GM10248 (cell line): ENCODE measurements at places on chromosomes 16 and 17.

DNA sequence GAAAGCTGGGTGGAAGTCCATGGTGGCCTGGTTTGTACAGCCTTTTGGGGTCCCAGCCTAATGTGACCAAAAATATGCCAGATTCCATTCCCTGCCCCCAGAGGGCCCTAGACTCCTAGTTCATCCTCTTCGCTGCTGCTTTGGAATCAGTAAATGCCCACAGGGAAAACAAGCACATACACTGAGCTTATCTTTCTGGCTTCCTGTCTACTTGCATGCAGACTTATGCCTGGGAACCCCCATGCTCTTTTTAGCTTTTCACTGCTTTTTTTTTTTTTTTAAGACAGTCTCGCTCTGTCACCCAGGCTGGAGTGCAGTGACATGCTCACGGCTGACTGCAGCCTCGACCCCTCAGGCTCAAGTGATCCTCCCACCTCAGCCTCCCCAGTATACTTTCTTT is 6.2 kb upstream of the CD300LG start:
- no peak for DNase-seq

- peak; percentile 65 for DNase-seq
Measured at GRCh38 chr17:6660805-6661463, 9.4 kb downstream of the C17orf100 start.

GRCh38 chr17:45573924-45574770 is 83.6 kb upstream of the PLEKHM1 start:
- DNase-seq = no peak

DNA sequence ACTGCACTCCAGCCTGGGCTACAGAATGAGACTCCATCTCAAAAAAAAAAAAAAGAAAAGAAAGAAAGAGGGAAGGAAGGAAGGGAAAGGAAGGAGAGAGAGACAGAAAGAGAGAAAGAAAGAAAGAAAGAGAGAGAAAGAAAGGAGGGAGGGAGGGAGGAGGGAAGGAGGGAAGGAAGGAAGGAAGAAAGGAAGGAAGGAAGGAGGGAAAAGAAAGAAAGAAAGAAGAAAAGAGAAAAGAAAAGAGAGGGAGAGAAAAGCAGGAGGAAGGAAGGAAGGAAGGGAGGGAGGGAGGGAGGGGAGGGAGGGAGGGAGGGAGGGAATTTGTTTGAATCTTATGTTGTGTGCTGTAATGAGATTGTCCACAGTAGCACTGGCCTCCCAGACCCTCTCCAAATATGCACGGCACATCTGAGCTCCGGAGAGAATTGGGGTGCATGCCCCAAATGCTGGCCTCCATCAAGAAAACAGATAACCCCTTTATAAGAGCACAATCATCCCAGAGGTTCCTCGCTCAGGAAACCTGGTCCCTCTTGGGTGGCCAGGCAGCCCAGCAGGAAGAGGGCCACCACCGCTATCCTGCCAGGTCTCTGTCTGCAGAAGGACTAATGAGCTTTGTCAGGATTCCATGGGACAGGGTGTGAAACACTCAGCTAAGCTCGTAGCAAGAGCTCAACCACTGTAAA is 8.8 kb upstream of the EIF1 start:
- no peak for DNase-seq

DNA sequence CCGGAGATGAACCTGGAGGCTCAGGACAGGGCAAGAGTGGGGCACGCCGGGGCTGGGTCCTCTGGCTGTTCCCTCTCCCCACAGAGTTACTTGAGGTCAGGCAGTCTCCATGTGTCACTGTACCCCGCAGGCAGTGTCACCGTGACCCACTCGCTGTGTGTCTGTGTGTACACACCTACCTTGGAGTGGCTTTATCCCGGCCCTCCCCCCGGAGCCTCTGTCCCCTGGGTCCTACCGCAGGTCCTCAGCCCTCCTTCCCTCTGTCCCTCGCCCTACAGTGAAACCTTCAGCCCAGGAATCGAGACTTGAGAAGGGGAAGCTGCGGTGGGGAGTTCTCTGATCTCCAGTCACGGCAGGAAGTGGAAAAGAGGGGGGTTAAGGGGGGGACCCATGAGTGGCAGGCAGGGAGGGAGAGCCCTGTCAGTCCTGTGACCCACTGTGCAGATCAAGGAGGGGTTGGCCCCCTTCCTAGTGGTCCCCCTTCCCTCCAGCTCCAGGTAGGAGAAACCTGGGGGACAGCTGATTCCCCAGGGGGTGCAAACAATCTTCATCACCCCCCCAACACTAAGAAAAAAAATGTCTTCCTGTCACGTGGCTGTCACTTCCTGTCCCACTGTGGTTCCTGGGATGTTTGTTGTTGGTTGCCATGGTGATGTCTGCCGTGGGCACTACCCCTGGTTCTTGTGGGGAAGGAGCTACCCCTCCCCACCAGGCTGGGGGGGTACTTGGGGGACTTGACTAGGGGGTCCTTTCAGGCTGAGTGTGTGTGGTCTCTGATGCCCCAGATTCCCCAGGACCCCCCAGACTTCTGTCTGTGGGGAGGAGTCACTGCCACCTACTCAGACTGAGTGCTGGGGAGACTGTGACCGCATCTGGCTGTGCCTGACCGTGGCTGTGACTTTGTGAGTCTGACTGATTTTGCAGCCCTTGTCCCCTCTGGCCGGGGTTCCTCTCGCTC is 13.7 kb downstream of the RARA start:
- peak; percentile 88 for DNase-seq

- DNase-seq = peak; percentile 23
Measured at GRCh38 chr16:49183911-49184310, 97.7 kb downstream of the CBLN1 start.

DNA sequence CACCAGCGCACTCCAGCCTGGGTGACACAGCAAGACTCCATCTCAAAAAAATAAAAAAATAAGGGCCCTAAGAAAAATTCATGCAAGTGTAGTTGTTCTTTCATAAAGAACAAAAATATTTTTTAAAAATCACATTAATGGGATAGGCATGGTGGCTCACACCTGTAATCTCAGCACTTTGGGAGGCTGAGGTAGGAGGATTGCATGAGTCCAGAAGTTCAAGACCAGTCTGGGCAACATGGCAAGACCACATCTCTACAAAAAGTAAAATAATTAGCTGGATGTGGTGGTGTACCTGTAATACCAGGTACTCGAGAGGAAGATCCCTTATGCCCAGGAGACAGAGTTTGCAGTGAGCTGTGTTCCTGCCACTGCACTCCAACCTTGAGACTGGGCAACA is 15.2 kb upstream of the BRIP1 start:
- no peak for DNase-seq

- no peak for DNase-seq
Measured at GRCh38 chr17:37067555-37068111, 118.9 kb downstream of the AATF start.

DNA sequence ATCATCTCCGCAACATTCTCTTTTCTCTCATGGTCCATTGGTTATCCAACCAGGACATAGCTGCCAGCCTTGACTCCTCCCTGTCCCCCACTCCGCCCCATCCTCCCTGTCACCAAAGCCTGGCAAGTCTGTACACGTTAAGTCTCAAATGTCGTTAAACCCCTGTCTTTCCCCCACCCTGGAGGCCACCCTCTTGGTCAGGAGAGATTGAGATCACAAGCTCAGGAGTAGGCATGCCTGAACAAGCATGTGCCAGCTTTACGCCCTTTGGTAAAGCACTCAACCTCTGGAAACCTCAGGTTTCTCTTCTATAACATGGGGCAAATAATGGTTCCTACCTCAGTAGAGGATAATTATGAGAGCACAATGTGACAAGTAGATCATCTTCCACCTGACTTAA is 38.1 kb upstream of the CCL1 start:
- DNase-seq = no peak

DNA sequence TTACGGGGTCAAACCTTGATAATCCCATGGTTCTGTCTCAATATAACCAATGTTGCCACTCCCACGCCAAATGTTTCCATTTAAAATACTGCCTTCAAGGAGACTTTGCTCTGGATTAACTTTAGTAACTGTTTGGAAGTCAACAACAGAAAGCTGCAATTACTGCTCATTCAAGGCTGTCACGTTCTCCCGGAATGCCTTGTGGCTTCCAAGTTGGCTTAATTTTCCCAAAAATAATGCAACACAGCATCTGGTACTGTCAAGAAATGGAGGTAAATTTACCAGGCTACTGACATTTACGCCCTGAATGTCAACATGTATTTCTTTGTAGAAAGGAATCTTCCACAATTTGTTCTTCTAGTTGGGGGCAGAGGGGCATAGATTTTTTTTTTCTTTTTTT is 38.2 kb downstream of the GPRC5B start:
- DNase-seq = no peak

DNA sequence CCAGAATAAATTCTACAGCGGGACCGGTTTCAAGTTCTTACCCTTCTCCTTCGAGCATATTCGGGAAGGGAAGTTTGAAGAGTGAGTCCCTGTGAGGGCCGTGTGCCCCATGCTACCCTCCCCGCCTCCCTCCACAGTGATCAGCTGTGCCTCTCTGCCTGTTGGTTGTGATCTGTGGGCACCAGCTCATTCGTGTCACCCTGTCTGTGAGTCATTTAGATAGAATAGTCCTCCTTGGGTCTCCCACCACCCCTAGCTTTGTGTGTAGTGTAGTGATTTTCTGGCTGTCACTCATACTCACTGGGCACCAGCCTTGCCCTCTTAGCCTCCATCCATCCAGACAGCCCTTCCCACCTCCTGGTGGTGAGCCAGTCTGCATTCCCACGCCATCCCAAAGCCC is 15.0 kb upstream of the NAGLU start:
- DNase-seq = no peak

DNA sequence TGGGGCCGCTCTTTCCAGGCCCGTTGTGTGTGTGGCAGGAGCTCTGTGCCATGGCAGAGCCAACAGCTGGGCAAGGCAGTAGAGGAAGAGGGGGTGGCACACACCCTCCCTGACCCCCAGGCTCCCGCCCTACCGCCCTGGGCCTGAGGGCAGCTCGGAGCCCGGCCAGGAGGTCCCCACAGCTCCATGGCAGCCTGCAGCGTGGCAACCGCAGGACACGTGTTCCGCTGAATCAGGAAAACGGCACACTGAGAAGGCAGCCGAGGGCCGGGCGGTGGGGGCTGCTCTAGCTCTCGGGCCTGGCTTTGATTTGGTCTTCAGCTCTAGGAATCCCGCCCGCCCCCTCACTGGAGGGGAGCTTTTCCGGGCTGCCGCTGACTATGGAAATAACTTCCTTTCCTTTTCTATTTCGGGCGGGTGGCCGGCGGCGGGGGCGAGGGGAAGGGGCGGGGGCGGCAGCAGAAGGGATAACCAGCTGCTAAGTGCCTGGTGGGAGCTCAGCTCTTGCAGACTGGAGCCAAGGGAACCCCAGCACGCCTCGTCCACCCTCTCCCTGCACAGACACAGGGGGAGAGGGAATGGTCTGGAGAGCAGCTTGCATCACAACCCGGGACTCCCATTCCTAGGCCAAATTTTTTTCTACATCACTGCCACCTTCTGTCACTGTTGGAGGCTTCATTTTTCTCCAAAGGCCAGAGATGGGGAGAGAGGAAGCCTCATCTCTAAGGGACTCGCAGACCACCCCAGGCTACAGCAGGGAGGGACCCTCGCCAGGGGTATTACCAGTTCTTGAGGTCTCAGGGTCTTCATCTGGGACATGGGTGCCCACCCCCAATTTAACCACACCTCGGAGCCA is 24.8 kb upstream of the MRPS23 start:
- peak; percentile 62 for DNase-seq

DNA sequence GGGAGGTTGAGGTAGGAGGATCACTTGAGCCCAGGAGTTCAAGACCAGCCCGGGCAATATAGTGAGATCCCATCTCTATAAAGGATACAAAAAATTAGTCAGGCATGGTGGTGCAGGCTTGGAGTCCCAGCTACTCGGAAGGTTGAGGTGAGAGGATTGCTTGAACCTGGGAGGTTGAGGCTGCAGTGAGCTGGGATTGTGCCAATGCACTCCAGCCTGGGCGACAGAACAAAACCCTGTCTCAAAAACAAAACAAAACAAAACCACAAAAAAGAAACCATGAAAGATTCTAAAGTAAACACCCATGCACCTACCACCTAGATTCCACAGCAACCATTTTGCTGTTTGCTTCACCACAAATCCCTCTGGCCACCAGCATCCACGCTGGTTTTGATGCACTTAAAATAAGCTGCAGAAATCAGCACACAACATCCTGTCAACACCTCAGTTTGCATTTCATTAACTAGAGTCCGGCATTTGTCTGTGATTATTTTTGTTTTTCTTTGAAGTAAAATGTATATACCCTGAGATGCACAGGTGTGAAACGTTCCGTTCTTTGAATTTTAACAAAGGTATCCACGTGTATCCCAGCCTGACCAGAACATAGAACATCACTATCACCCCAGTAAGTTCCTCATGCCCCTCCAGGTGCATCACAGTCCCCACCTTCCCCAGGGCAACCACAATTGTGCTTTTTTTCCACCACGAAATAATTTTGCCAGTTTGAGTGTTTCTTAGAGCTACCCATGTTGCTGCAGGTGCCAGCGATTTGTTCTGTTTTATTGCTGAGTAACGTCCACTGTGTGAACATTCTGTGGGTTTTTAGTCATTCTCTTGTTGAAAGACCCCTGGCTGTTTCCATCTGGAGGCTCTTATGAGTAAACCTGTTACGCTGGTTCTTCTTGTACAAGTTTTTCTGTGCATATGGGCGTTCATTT is 191.5 kb downstream of the SEC14L1 start:
- no peak for DNase-seq

- no peak for DNase-seq
Measured at GRCh38 chr16:79294568-79294967, 306.0 kb downstream of the MAF start.

GRCh38 chr16:3283543-3284447 is 504 bp downstream of the ZNF263 start:
- no peak for DNase-seq

GRCh38 chr17:81513372-81513752 is 763 bp upstream of the ACTG1 start:
- DNase-seq = no peak

GRCh38 chr17:13787636-13788035 is 185.9 kb upstream of the HS3ST3A1 start:
- no peak for DNase-seq

GRCh38 chr17:78753316-78754250 is 28.5 kb downstream of the CYTH1 start:
- no peak for DNase-seq

DNA sequence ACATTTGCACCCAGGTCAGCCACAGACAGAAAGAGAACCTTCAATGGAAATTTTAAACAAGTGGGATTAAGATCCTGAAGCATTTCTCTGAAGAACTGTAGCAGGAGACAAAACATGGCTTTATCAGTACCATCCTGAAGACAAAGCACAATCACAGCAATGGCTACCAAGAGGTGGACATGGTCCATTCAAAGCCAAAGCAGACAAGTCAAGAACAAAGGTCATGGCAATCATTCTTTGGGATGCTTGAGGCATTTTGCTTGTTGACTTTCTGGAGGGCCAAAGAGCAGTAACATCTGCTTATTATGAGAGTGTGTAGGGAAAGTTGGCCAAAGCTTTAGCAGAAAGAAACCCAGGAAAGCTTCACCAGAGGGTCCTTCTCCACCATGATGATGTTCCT is 248.2 kb downstream of the TOX3 start:
- no peak for DNase-seq

DNA sequence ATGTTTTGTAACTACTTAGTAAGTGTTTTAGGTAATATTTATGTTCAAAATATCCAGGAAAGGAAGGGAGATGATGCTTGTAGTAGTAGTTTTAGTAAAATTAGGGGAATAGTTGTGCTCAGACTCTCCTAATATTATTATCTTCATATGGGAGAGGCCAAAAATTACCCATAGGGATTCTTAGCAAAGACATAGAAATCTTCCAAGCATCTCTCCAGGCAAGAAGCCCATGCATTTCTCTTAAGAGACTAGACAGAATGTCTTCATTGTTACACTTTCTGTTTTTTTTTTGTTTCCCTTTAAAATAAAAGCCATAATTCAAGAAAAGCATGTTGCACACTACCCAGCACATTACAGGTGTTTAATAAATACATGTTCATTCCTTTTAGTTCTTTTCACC is 180.6 kb downstream of the CYB561 start:
- DNase-seq = no peak
